ENCODE measurements at places on chromosomes 13 and 19.

DNA sequence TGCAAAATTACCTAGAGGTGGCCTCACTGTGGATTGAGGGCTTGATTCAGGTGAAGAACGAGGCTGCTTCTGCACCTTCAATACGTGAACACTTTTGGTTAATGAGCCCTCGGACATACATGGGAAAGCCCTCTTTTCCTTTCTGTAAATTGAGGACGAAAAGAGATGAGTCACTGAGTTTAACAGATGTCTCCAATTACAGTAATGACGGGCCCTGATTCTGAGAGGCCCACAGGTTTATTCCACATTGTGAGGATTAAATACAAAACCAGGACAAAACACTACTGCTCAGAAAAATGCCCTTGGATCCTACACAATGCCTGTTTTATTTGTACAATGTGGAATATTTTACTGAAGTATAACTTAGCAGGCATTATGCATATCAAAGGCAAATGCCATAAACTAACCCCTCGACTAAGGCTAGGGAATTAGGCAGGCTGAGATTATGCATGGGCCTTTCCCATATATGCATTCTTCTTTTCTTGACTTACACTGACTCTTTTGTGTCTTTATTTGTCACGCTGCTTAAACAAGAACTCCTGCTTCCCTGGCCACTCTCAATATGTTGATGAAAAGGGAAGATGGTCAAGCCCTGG is 819.9 kb downstream of the OLFM4 start:
- no peak for DNase-seq

DNA sequence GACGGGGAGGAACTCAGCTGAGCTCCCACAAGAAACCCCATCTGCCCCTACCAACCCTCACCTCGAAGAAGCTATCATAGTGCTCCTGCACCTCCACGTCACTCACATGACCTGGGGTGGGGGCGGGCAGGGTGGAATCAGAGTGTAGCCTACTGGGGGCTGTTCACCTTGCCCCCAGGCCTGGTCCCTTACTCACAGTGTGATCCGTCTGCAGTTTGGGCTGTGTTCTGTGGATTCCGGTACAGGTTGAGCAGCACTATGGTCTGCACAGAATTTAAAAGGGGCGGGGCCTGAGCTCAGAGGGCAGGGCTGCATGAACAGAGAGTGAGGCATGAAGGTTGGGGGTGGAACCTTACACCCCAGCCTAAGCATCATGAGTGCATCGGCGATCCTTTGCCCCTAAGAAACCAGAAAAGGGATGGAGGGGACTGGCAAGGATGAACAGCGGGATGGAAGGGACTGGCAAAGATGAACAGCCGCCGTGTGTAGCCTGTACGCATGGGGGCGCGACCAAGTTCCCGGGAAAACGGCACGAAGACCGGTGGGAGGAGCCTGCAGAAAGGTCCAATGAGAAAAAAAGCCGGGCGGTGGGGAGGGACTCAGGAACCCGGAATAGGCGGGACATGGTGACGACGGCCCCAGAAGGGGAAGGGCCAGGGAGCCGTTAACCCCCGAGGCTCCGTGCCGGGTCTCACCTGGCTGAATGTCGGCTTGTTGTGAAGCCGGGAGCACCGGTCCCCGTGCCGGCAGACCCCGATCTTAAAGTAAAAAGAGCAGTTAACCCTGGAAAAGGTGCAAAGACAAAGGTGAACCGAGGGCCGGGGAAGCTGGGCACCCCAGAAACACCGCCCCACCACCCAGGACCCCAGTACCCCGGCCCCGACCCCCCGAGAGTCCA is 539 bp downstream of the U2AF1L4 start:
- DNase-seq = peak; percentile 83

- DNase-seq = no peak
Observed at GRCh38 chr13:26325876-26326275, 71.9 kb downstream of the CDK8 start.

DNA sequence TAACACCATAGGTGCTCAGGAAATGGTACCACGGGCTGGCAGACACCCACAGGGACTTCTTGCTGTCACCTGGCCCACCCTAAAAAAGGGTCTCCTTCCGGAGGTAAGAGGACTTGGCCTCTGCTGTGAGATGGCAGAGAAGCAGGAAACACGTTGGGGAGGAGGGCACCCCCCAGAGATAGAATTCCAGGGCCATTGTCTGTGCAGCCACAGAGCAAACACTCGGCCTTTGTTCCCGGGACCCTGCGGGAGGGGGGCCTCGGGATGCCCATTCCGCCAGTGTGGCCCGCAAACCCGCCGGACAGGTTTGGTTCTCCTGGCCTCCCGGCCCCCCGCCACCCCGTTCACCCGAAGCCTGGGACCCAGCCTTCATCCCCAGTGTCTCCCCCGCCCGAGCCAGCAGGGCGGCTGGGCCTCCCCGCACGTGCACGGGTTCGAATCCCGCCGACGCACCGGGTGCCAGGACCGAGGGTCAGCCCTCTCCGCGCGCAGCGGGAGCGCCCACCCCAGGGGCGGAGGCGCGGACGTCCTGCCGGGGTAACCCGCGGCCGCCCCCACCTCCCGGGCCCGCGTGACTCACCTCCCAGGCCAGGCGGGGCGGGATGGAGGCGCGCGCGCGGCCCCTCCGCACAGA is 714 bp downstream of the PLPP2 start:
- DNase-seq = no peak

GRCh38 chr13:104256701-104257100 is 1190.5 kb upstream of the SLC10A2 start:
- no peak for DNase-seq

Data from stimulated activated CD4-positive, alpha-beta T cell treated with anti-CD3 and anti-CD28 coated beads, Interleukin-1b, Interleukin-23, amount 100 ng/mL, for 1 hour (primary cell).